ENCODE measurements at places on chromosomes 12 and 14. TPM values are rescaled to one million over a fixed set of nuclear protein-coding genes. Genes with fewer than 3 reads are reported as not detected.

SSTR1 gene
- total RNA-seq: 0.33 TPM

PTHLH gene
- total RNA-seq: 0.86 TPM

PZP gene
- 0.98 TPM for total RNA-seq

SOX5 gene
- total RNA-seq: 2.6 TPM

CHFR gene
- total RNA-seq: 59.4 TPM

SDR9C7 gene
- total RNA-seq: not detected

TSPAN19 gene
- total RNA-seq: not detected

KRT83 gene
- not detected for total RNA-seq

IL31 gene
- not detected for total RNA-seq
